Tibial nerve (tissue), 4 donors: ENCODE measurements at places on chromosomes 11 and 22. TPM values are rescaled to one million over a fixed set of nuclear protein-coding genes. Genes with fewer than 3 reads are reported as not detected.

SLC43A3 gene
- 42.2 TPM for total RNA-seq

GP1BB gene
- 3.3 TPM for total RNA-seq

DSCAML1 gene
- total RNA-seq: 0.20 TPM

DNA sequence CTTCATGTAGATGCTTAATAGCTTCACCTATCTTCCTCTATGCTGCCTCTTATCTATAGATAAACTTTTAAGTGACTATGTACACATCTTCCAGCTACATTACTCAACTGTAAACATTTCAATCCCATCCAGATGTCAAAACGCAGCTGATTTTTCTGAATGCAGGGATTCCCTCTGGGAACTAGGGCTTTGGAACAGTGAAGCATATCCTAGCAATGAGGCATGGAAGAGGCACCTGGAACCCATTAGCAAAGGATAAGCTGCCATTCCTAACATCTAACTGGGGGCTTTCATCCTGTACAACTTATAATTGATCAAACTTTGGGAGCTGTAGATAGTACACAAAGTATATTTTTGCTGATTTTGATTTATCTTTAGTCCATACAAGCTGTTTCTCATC, 40.8 kb upstream of the OPCML start:
- DNase-seq: no peak
- no peaks in the 10 kb centered on the region for H3K36me3 ChIP-seq
- no peaks in the 10 kb centered on the region for H3K4me1 ChIP-seq
- no peak overlapping the region for H3K4me3 ChIP-seq
- H3K27me3 ChIP-seq: no peaks in the 10 kb centered on the region

GRCh38 chr11:75052457-75052856, 44.2 kb downstream of the OR2AT4 start:
- no peaks in the 10 kb centered on the region for H3K36me3 ChIP-seq
- no peaks in the 10 kb centered on the region for H3K4me1 ChIP-seq
- H3K27me3 ChIP-seq: no peaks in the 10 kb centered on the region
- no peak overlapping the region for H3K27ac ChIP-seq
- H3K4me3 ChIP-seq: no peak overlapping the region

GRCh38 chr11:22521226-22521625, 104.4 kb downstream of the FANCF start:
- H3K4me1 ChIP-seq: no peaks in the 10 kb centered on the region
- no peak for DNase-seq
- no peak overlapping the region for H3K27ac ChIP-seq
